ENCODE measurements at places on chromosomes 7 and 10.

DNA sequence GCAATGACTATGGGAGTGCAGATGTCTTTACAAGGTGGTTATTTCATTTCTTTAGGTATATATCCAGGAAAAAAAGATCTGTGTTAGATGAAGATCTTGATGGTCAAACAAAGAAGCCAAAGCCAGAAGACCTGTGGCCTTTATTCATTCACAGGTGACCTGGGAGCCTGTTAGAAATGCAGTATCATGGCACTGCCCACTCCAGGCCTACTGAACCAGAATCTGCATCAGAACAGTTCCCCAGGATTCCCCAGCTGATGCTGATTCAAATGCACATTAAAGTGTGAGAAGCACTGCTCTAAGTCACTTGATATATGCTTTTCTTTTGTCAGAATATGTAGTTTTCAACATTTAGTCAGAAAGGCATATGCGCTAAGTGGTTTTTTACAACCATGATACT lies 251.1 kb downstream of the IPMK start:
- no peak for DNase-seq

DNA sequence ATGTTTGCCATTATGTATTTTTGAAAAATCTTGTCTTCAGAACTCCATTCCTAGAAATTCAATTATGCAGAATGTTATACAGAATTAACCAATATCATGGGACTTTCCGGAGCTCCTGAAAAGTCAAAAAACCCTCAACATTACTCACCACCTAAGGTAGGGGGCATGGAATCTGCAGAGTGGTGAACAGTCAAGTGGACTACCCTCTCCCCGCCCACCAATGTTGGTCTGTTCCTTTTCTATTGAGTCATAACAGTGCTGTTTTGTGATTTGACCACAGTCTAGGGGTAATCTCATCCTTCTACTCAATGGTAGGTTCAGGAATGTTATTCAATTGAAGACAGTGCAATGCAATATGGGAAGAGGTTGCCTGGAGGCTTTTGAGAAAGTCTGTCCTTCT lies 130.5 kb upstream of the HABP2 start:
- DNase-seq, result no peak

- DNase-seq, result peak; percentile 63
Observed at GRCh38 chr10:27513451-27514191, 9.5 kb downstream of the RAB18 start.

- no peak for DNase-seq
Observed at GRCh38 chr10:122617476-122618270, 57.1 kb downstream of the DMBT1 start.

- DNase-seq, result no peak
Observed at GRCh38 chr10:113666682-113667252, 2.9 kb upstream of the NRAP start.

DNA sequence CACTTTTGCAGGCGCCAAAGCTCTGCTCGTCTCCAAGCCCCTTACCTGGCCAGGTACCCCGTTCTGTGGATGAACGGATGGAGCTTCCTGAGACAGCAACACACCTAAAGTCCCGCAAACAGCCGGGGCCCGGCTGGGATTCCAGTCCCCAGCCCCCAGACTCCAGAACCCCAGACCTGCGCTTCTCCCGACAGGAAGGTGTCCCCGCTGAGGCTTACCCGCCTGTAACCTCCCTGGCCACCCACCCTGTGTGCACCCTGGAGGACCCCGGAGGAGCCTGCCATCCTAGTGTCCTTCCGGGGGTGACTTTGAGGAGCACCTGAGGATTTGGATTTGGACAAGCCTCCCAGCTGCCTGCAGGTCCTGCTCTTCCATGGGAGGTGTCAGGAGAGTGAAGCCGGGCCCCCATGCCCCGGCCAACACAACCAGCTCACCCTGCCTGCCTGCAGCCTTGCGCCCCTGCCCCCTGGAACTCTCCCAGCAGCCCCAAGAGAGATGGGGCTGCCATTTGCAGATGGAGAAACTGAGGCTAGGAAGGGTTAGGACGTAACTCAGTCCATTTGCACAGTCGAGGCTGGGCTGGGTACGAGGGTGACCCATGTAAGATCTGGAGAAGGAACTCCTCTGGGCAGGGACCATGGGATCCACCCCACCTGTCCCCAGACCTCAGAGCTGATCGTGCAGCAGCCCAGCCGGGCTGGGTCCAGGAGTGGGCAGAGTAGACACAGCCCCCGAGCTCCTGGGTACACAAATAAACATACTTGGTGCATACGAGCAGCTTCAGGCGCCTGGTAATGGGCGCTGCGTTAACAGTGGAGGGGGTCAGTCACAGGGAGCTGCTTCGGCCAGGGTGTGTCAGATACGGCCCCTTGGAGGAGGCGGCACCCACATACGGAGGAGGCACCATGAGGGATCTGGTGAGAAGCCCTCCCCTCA lies 31.9 kb downstream of the UNCX start:
- DNase-seq, result no peak

- no peak for DNase-seq
Observed at GRCh38 chr7:7100432-7100849, 81.9 kb upstream of the C1GALT1 start.

- no peak for DNase-seq
Observed at GRCh38 chr10:95941115-95941514, 33.3 kb downstream of the CC2D2B start.

DNA sequence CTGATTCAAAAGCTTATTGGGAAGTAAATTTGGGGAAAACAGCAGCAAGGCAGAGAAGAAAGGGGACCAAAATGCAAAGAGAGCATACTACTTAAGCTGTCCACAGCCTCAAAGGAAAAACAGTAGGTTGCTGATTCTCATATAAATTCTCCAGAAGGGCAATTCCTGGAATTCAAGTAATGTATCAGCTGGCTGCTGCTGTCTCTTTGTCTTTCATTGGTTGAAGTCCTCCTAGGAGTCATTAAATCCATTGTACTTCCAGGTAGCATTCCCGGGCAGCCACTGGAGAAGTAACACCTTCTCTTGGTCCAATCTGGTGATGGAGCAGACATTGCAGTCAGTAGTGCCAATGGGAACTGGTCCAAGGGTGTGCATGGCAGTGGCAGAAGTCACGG lies 22.7 kb downstream of the BET1 start:
- DNase-seq, result no peak
